NCI-H1436 treated with DMSO at 0.1 percent for 48 hours (cell line): ENCODE measurements at places on chromosomes 12 and 14.
A peak's percentile ranks its signal among the peaks of the same experiment; 100 is the strongest.

GRCh38 chr12:69024907-69025306, 91.9 kb upstream of the CPM start:
- no peak for DNase-seq

- DNase-seq: no peak
These were observed 40.8 kb downstream of the FRS2 start for GRCh38 chr12:69511016-69511415.

GRCh38 chr14:70962935-70963334, 55.7 kb downstream of the PCNX1 start:
- no peak for DNase-seq

GRCh38 chr14:51562816-51563215, 88.9 kb upstream of the FRMD6 start:
- no peak for DNase-seq

DNA sequence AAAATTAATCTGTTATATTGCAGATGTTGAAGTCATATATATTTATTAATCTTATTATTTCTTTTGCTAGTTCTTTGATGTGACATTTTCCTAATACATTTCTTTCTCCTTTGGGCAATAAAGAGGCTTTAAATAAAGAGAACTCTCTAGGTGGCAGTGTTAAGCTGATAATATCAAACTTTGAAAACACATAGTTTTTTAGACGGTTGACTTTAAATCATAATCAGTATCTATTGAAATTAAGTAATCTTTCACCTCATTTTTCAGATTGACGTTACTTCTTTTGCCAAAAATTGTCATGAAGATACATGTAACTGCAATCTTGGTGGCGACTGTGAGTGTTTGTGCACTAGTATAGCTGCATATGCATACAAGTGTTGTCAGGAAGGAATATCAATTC, 130.8 kb upstream of the PTPRQ start:
- no peak for DNase-seq

- DNase-seq: no peak
These were observed 19.8 kb upstream of the SCARB1 start for GRCh38 chr12:124883263-124884130.

DNA sequence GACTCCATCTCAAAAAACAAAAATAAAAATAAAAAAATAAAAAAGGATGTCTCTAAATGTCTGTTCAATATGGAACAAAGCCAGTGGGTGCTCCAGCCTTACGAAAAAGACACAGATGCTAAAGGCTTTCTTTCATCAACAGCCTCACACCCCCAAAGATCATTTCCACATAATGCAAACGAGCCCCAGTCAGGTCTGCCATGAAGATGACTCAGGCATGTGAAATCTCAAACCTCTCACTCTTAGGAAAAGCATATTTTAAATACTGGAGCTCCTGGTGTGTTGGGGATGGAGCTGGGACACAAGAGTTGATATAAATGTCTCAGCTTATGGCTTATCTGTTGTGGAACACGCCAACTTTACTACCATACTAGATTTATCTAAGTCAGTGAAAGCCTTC, 49.9 kb upstream of the PLXNC1 start:
- no peak for DNase-seq

- no peak for DNase-seq
These were observed 45.6 kb downstream of the DDX11 start for GRCh38 chr12:31119192-31119802.

- DNase-seq: no peak
These were observed 49.2 kb downstream of the FBXL14 start for GRCh38 chr12:1544996-1545700.

- no peak for DNase-seq
These were observed 3.1 kb downstream of the LHX5 start for GRCh38 chr12:113468365-113469223.

DNA sequence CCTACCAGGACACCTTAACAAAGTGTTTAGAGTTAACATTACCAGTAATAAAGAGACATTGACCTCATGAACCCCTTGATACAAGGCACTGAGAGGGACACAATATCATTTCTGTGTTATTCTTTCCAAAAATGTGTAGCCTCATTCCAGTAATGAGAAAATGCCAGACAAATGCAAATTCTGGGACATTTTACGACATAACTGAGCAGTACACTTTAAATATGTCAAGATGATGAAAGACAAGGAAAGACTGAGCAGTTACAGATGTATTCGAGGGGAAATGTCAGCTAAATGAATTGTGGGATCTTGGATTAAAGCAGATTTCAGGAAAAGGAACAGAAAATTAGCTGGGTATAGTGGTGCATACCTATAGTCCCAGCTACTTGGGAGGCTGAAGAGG, 255.6 kb downstream of the ERC1 start:
- no peak for DNase-seq

GRCh38 chr12:30729547-30729946, 25.2 kb downstream of the CAPRIN2 start:
- no peak for DNase-seq

GRCh38 chr12:52899338-52900035, 5.4 kb downstream of the KRT8 start:
- DNase-seq: no peak

- no peak for DNase-seq
These were observed 1.3 kb downstream of the MAX start for GRCh38 chr14:65100922-65101541.

- DNase-seq: no peak
These were observed 478.9 kb upstream of the LMO3 start for GRCh38 chr12:17084831-17085230.

GRCh38 chr14:61663312-61663979, 31.9 kb upstream of the HIF1A start:
- DNase-seq: no peak

DNA sequence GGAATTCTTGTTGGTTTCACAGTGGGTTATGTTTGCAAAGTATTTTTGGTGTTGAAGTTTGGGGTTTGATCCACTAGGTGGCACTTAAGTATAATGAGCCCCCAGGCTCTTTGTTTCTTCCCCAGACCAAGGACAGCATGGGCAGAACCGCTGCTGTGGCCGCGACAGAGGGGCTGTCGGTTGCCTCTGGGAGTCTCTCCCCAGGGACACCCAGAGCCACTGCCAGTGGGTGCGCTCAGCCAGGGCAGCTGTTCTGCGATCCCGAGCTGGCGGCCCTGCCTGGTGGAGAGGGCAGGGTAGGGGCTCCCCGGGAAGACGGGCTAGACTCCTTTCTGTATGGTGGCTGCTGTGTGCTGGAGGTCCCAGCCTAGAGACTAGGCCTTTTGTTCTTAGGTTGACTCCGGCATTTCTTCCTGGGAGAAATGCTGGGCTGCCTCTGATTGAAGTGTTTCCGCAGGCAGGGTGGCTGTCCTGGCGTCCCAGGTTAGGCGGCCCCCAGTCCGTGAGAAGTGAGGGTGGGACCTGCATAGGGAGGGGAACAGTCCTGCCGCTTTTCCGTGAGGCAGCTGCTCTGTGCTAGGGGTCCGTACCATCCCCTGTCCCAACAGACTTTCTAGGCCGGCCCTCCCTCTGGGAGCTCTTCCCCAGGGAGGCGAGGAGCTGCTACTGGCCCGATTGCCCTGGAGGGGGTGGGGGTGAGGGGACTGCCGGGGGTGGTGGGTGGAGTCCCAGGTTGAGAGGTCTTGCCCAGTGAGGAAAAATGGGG, 253.1 kb upstream of the PELI2 start:
- no peak for DNase-seq

- peak; percentile 16 for DNase-seq
These were observed 3.2 kb upstream of the FICD start for GRCh38 chr12:108511633-108512540.

DNA sequence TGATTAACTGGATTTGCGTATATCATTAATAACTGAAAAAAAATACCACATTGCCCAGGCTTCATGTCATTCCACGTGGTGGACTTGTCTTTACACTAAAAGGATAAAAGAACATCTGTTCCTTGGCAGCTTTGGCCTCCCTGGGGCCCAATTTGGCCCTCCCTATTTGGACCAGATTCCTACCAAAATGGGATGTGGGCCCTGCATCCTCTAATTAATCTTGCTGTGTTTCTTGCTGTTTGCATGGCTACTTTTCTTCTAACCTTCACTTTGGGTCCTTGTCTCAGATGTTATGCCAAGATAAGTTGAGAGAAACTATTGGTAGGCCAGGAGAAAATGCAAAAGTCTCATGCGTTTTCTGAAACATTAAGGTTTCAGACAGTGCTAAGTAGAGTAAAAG, 57.5 kb downstream of the PTHLH start:
- no peak for DNase-seq

DNA sequence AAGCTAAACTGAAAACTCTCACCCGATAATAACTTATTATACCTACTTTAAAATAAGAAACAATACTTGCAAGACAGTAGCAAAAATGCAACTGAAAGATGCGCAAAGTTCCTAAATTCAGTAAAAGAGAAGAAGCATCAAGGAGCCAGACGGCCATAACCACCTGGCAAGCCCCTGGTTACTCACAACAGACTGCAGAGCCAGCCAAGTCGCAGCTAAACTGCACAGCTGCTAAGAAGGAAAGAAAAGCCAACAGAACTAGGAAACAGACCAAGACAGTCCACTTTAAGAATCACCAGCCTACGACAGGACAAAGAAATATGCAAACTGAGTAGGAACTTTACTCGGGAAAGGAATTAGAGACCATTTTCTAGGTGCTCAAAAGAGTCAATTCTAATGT, 127.9 kb downstream of the TMTC1 start:
- no peak for DNase-seq

GRCh38 chr14:29462772-29463171, 464.9 kb downstream of the PRKD1 start:
- DNase-seq: no peak

DNA sequence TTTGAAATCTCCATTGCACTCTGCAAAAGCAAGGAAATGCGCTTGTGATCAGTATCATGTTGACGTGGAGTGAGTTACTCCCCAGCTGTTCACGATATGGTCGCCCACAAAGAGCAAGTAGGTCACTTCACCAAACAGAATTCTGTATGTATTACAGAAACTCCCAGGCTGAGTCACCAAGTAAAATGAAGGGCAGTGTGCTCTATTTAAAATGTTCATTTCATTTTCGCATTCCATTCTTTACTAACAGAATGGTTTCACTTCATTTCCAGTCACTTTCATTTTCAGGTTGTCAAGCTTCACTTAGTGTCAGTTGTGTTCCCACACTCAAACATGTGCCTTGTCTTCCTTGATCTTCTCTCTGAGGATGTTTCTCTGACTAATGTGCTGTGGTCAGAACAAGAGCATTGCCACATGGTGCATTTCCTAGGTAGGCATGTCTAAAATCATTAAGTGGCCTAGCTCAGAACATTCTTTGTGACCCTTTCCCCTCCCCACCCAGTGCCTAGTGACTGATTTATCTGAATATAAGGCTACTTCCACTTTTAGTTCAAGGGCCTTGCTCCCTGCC, 391.2 kb downstream of the RAD51B start:
- DNase-seq: no peak

DNA sequence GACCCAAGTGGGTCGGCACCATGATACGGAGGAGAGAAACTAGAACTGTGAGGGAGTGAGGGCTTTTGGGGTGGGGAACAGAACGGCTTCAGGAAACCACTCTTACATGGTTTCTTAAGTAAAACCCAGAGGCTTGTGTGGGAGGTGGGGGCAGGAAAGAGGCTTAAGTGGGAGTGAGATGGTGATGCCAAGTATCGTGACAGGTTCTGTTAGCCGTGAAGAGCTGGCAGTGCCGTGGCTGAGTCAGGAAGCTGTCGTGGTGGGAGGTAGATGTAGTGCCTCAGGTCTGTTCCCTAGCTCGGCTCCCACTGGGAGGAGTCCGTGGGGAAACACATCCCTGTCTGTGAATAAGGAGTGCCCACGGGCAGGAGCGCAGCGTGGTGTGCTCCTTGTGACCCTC, 185.8 kb upstream of the FKBP4 start:
- no peak for DNase-seq

DNA sequence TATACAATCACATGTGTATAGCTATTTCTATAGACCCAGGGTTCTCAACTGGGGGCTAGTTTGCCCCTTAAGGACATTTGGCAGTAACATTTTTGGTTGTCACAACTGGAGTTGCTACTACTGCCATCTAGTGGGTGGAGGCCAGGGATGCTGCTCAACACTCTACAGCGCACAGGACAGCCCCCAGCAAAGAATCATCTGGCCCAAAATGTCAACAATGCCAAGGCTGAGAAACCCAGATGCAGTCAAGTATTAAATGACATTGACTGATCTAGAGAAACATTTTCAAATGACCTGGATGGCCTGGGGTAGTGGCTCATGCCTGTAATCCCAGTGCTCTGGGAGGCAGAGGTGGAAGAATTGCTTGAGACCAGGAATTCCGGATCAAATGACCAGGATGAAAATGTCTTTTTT, 5.8 kb downstream of the WSB2 start:
- no peak for DNase-seq

DNA sequence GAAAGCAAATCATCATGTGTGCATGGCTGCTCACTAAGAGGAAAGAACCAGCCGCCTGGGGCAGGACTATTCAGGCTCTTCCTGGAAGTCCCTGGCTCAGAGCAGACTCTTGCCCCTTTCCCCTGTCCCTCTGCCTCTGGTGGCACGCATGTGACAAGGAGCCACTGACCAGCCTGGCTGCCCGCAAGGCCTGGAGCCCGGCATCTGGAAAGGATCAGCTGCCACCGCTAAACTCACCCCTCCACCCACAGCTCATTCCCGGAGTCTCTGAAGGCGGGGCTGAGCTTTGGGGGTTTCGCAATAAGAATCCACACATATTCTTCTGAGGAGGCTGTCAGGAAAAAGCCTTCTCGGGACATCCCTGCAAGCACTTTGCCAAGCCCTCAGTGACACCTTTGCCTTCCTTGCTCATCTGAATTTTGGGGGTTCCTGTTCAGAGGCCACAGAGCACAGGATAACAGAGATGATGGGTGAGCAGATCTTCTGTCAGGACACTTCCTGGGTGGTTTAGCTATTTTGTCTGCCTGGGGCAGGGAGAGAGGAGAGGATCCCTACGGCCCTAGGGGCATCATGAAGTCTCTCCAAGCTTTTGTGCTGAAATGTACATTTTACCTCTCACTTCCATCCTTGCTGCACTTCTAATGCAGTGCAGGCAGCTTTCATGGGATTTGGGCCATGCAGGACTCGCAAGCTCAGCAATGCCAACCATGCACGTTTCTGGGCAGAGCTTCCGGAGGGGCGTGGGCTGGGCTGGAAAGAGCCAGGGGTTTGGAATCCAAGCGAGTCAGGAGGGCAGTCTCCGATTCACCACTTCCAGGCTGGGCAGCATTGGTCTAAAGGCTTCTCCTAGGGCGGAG, 124.8 kb upstream of the MAP1LC3B2 start:
- no peak for DNase-seq

DNA sequence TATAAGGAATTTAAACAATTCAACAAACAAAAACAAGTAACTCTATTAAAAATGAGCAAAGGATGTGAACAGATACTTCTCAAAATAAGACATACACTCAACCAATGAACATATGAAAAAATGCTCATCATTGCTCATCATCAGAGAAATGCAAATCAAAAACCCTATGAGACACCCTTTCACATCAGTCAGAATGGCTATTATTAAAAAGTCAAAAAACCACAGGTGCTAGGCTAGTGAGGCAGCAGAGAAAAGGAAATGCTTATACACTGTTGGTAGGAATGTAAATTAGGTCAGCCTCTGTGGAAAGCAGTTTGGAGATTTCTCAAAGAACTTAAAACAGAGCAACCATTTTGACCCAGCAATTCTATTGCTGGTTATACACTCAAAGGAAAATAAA, 52.0 kb downstream of the NAV3 start:
- DNase-seq: no peak

- DNase-seq: peak; percentile 7
These were observed 121.6 kb downstream of the MGAT4C start for GRCh38 chr12:86134561-86134960.

- DNase-seq: no peak
These were observed 114.8 kb downstream of the PLEKHA5 start for GRCh38 chr12:19244312-19244711.

- no peak for DNase-seq
These were observed 32.7 kb downstream of the NOPCHAP1 start for GRCh38 chr12:105018776-105019175.

- DNase-seq: no peak
These were observed 1.1 kb downstream of the CCDC91 start for GRCh38 chr12:28191051-28192048.
